ENCODE measurements at places on chromosomes 2 and 18. TPM values are rescaled to one million over a fixed set of nuclear protein-coding genes. Genes with fewer than 3 reads are reported as not detected.

DNA sequence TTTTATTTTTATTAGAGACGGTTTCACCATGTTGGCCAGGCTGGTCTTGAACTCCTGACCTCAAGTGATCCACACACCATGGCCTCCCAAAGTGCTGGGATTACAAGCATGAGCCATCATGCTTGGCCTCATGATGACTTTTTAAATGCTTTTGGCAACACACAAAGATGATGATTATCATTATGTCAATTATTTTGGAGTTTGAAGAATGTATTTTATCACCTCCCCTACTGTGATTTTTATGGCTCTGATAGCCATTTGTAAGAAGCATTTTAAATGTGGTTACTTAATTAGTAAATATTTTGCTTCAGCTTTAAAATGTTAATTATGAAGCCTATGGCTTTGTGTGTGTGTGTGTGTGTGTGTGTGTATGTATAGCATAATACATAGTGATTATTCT, 45.1 kb upstream of the RAB27B start:
- DNase-seq = no peak

GRCh38 chr2:64189586-64189985, 45.4 kb upstream of the PELI1 start:
- no peak for DNase-seq

DNA sequence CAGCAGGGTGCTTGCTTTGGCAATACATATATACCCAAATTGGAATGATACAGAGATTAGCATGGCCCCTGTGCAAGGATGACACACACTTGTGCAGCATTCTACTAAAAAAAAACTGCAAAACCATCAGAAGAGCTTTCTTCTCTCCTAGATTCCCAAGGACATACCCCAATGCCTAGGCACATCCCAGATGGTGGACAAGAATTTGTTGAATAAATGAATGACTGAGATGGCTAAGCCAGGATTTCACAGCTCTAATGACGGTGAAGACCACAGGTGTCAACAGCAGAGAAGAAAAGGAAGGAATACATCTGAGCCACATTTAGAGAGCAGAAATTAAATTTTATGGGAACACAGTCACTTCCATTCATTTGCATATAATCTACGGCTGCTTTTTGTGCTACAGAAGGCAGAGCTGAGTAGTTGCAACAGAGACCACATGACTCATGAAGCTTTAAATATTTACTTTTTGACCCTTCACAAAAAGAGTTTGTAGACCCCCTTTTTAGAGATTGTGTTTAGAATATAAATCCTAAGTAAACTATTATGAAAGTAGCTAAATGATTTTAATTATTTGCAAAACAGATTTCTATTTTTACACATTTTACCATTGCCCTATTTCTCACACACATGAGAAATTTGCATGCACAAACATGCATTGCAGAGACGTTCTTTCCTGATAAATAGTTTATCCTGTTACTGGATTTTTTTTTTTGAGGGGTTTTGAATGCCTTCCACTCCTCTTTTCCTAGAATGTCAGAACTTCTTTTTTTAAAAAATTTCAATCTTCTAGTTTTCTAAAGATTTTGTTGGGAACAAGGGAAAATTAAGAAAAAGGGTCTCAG, 119.0 kb downstream of the PMAIP1 start:
- no peak for DNase-seq

DNA sequence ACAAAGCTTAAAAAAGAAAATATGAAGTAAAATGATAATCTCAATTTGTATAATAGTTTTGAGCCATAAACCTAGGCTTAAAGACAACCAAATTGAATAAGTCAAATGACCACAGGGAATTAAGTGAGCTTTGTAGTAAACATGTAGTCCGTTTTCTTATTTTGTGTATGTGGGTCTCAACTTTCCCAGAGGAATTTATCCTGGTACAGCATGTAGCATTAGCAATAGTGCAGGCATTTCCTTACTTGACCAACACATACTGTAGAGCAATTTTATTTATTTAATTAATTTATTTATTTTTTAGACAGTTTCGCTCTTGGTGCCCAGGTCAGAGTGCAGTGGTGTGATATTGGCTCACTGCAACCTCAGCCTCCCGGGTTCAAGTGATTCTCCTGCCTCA, 37.5 kb upstream of the MTCL1 start:
- DNase-seq = no peak

- no peak for DNase-seq
These were observed 600 bp downstream of the KATNAL2 start for GRCh38 chr18:46917803-46918600.

DNA sequence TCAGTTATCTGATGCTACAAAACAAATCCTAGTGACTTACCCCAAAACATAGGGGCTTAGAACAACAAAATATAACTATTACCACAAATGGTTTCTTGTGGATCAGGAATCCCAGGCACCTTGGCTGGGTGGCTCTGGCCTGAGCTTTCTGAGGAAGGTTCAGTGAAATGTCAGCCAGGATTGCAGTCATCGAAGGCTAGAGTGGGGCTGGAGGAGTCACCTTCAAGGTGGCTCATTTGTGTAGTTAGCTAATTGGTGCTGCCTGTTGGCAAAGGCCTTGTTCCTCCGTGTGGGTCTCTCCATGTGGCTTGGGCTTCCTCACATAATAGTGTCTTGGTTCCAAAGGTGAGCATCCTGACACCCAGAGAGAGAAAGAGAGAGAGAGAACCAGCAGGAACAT, 57.4 kb downstream of the COPS8 start:
- DNase-seq = no peak

- no peak for DNase-seq
These were observed 438.9 kb downstream of the PTPRM start for GRCh38 chr18:8005870-8006569.

DNA sequence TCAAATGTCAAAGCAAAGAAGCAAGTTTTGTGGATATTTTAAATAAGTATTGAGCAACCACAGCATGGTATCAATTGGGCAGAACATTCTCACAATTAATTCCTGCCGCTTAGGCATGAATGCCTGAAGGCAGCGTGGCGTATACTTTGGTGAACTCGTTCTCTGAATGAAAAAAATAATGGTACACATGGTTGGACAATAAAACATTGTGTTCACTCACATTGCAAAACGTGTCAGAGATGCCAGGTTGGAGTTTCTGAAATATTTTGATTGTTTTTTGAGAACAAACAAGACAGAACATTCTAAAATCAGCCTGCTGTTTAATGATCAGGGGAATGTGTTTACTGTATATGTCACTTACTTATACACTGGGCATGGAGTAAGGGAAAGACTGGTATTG, 254.2 kb downstream of the CDH2 start:
- no peak for DNase-seq

DNA sequence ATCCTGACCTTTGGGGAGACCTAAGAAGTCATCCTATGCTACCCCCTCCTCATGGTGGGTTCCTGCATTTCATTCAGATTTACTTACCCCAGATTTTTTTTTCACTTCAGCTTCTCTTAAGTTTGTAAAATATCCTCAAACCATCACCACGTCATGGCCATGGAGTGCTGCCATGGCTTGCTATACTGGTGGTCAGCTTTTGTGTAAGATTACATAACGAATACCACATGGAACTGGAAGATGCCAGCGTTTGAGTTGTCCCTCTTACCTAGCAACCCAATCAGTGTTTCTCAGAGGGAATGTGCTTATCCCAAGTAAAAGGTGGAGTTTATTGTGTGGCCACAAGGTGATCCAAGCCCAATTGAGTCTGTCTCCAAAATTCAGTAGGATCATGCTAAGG, 148.6 kb upstream of the ALPP start:
- no peak for DNase-seq

GRCh38 chr2:86783615-86784339, 6.9 kb downstream of the CD8A start:
- no peak for DNase-seq

DNA sequence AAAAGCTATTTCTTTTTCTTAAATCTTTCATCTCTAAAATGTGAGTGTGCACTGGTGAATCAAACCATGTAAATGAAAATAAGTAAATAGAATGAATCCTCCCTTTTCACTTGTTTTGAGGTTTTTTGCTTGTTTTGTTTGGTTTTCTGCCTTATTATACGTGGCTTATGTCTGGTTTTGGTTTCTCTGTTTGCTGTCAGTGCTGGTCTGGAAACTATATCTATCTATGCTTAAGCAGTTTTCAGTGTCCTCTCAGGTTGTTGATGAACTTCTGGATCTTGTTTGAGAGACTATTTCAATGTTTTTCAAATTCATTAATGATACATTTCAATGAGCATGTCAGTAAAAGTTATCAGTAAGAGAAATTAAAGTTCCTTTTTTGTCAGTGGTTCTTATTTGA, 48.1 kb upstream of the TNFRSF11A start:
- no peak for DNase-seq

- DNase-seq = peak; percentile 90
These were observed 2.8 kb downstream of the FOSL2 start for GRCh38 chr2:28395334-28396061.

DNA sequence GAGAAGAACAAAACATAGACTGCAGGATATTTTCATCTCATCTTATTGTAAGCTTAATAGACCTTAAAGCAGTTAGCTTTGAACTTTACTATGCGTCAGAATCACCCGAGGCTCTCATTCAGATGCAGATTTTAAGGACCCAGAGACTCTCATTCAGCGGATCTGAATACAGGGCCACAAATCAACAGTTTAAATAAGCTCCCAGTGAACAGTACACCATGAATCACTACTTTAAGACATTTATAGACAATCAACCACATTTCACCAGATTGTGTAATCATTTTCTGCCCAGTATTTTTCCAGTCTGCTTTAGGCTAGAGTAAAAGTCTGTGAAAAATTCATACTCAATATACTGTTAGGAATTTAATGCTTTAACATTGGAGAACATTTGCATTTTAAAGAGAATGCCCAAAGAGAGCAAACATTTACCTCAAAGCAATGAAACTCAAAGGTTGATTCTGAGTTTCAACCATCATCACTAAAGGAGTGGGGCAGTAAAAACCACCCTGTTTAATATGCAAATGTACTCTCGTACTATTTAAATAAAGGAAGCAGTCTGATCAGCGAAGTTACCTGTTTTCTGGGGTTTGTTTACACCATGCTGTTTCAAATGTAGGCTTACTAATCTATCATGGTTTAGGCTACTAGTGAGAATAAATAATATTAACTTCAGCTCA, 11.0 kb upstream of the ALPK2 start:
- no peak for DNase-seq

- DNase-seq = no peak
These were observed 239.8 kb downstream of the CALCRL start for GRCh38 chr2:187208199-187208785.

DNA sequence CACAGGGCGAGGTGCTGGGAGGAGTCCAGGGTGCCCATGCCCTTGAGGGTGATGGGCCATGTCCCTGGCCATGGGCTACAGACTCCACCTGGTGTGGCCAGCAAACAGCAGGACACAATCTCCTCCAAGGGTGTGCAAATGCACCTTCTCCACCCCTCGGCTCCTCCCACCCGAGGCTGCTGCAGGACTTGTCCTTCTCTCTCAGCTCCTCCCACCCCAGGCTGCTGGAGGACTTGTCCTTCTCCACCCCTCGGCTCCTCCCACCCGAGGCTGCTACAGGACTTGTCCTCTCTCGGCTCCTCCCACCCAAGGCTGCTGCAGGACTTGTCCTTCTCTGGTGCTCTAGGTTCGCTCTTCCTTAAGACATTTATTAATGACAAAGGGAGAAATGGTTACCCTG, 57.3 kb upstream of the SNTG2 start:
- DNase-seq = no peak

GRCh38 chr2:133768658-133769435, 200.6 kb upstream of the NCKAP5 start:
- DNase-seq = no peak

GRCh38 chr2:170360546-170361089, 182.7 kb downstream of the MYO3B start:
- DNase-seq = no peak

DNA sequence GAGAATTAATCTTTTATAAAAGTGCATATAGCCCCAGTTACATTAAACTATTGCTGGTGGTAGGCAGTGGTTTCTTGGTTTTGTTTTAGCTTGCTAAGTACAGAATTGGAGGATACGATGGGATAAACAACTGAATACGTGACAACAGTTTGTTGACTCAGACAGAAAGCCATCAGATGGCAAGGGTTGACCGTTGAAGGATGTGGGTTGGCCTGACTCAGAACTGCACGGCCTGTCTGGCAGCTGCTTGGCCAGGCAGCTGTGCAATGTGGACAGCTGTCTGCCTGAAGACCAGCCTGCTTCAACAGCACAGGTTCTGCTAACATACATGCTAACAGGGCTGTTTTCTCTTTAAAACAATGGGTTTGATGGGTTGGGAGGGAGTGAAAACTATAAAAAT, 46.6 kb downstream of the PRKRA start:
- DNase-seq = no peak

DNA sequence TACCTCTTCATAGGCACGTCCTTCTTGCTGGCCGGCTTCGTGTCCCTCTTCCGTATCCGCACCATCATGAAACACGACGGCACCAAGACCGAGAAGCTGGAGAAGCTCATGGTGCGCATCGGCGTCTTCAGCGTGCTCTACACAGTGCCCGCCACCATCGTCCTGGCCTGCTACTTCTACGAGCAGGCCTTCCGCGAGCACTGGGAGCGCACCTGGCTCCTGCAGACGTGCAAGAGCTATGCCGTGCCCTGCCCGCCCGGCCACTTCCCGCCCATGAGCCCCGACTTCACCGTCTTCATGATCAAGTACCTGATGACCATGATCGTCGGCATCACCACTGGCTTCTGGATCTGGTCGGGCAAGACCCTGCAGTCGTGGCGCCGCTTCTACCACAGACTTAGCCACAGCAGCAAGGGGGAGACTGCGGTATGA, 2.3 kb downstream of the FZD7 start:
- no peak for DNase-seq

DNA sequence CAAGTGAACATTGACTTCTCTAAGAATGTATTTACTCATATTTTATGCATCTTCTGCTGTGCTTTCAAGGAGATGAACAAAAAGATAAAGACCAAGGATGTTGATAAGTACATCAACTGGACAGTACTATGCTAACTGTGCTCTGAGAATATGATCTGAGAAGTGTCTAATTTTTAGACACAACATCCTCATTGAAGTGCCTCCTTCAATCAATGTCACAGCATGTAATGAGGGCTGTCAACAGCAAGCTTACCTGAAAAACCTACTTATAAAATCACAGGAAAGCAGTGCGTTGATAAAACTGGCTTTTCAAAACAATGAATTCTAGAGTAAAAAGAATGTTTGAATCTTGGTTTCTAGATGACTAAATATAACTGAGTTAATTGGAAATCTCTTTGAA, 452.9 kb upstream of the DSEL start:
- no peak for DNase-seq

Gene EPC2
- total RNA-seq = 22.9 TPM

Gene TTL
- 43.7 TPM for total RNA-seq

Gene WNT10A
- 15.4 TPM for total RNA-seq

Gene LAMA1
- total RNA-seq = 1.5 TPM

Gene MITD1
- 20.0 TPM for total RNA-seq

Gene ELOA2
- total RNA-seq = not detected

Gene DPYSL5
- total RNA-seq = not detected

Gene SIX3
- not detected for total RNA-seq

Gene DSG1
- total RNA-seq = 1,743 TPM

Gene ABCA12
- total RNA-seq = 55.9 TPM

Gene PLGLB2
- total RNA-seq = 2.3 TPM

Data from suprapubic skin (tissue), 4 donors.